AG04449 (cell line): ENCODE measurements at places on chromosomes 7 and 10.

DNA sequence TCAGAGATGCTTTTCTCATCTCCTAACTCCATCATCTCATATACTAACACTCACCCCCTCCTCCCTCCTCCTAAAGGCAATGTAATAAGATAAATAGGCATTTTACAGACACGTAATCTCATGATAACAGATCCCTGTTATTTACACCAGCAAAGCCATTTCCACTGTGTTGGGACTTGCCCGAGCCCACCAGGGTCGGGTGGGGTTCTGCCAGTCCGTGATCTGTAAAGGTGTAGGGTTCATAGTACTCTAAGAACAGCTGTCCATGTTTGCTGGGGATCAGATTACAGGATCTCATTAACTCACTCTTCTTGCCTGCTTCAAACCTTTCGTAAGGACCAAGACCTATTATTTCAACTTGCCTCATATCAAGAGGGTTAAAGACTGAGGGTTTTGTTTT is 172.4 kb downstream of the FZD1 start:
- DNase-seq: no peak

DNA sequence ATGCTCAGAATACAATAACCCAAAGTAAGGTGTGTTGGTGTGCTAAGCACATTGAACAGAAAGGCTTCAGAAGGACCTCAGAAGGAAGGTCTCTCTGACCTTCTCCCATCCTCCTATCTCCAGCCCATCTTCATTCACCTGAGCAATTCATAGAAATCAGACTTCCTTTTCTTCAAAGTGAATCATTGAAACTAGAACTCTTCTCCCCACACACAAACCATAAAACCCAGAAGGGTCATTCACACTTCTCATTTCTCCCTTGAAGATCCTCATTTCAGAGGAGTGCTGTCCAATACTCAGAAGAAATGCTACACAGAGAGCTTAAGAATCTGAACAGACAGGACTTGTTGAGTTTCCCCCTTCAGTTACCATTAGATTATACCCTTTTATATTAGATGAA is 89.5 kb downstream of the VWDE start:
- DNase-seq: no peak

- DNase-seq: no peak
These were observed 89.9 kb downstream of the PAXIP1 start for GRCh38 chr7:154912871-154913637.

DNA sequence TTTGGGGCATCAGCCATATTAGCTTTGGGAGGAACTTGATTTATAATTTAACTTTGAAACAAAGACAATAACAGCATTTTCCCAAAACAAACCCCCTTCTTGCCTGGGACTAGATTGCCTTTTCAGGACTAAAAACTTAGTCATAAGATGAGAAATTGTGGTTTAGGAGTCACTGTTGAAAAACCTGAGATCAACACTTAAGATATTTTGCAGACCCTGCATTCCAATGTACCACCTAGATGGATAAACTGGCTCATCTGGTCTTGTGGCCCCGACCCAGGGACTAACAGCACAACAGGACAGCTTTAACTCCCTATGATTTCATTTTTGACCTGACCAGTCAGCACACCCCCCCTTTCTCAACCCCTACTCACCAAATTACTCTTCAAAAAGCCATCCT is 1165.4 kb downstream of the XPNPEP1 start:
- no peak for DNase-seq

DNA sequence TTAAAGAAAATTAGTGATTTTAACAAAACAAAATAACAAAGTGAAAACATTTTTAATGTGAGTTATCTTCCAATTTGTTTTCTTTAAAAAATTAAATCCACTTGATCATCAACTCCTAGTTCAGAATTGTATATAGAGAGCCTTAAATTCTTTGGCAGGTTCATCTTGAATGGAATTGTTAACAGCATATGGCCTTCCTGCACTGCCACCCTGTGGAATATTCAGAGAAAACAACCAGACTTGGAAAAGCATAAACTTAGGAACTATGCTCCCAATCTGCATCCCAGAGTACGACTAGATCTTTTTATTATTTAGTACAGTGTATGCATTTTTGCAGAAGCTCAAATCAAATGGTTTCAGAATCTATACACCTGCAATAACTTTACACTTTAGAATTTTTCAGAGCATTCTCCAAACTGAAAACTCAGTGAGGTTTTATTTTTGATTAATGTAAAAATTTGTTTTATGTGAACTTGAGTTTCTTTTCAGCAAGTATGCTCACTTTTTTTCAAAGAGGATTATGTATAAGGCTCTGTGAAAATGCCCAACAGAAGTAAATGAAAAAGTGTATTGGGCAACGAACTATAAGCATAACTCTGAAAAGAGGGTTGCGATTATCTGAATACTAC is 44.9 kb upstream of the ANK3 start:
- DNase-seq: no peak

DNA sequence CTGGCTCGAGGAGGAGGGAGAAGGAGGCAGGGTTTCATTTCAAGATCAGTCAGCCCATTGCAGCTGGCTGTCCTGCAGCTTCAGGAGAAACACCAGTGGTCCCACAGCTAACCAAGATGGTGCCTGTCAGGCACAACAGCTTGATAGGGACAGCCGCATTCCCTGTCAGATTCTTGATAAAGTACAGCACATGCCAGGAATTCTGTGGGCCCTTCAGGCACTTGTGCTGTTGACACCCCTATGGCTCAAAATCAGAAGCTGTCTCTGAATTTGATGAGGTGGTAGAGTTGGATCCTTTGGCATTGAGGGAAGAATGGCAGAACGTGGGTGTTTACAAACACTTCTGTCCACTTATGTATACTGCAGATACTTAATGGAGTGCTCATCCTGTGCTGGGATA is 354.3 kb downstream of the KCNMA1 start:
- no peak for DNase-seq

DNA sequence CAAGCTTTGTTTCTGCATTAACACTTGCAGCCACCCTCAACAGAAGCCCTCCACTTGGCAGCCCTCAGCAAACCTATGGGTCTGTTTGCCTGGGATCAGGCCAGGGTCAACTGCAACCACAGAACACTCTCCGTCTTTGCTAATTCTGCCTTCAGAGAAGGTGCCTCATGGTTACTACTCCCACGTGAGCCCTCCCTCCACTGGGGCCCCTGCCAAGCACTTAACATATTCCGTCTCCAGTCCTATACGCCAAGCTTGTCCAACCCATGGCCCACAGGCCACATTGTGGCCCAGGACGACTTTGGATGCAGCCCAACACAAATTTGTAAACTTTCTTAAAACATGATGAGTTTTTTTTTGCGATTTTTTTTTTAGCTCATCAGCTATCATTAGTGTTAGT is 54.7 kb downstream of the HSPA12A start:
- no peak for DNase-seq

DNA sequence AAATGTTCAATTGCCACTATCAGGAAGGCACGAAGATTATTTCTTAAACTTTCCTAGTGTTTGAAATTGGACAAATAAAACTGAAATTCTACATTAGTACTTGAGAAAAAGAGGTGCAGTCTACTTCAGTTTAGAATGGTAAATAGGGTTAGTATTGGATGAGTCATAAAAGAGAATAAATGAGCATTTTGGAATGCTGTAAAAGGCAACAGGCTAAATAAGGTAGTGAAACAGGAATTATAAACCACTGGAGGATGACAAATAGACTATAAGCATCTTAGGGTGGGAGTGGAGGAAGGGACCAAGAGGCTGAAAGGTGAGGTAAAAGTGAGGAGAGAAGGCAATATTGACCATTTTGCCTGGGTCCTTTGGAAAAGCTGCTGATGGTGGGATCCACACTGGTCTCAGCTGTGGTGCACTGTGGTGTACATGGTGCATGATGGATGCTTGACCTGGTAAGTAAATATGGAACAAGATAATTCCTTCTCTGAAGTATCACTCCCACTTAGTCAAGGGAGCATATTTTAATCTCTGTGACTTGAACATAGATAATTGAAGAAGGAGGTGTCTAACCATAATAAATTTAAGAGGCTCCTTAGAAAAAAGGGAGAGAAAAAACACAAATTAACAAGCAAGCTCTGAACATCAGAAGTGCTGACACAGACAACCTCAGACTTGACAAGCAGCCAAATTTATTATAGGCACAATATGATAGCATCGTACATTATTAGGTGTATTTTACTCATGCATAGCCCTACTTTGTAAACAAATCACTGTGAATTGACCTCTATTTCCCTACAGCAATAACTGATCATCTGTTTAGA is 76.4 kb upstream of the SCIN start:
- DNase-seq: no peak

GRCh38 chr7:158251061-158251965 is 336.3 kb downstream of the PTPRN2 start:
- DNase-seq: no peak

DNA sequence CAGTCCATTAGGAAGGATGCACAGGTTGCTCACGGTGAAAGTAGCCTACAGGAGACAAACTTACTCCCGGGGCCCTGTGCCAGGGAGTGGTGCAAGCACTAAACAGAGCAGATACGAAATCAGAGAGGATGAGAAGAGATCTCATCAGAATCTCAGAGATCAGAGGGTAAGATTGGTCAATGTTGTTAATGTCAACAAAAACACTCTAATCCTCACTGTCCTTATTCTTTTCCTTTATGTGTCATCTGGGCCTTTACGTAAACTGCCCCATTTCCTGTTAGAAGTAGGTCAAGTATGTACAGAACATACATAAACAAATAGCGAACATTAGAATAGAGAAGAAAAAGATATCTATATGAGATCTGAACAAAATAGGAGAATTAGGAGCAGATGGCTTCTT is 163.1 kb downstream of the PPP1R17 start:
- DNase-seq: no peak

DNA sequence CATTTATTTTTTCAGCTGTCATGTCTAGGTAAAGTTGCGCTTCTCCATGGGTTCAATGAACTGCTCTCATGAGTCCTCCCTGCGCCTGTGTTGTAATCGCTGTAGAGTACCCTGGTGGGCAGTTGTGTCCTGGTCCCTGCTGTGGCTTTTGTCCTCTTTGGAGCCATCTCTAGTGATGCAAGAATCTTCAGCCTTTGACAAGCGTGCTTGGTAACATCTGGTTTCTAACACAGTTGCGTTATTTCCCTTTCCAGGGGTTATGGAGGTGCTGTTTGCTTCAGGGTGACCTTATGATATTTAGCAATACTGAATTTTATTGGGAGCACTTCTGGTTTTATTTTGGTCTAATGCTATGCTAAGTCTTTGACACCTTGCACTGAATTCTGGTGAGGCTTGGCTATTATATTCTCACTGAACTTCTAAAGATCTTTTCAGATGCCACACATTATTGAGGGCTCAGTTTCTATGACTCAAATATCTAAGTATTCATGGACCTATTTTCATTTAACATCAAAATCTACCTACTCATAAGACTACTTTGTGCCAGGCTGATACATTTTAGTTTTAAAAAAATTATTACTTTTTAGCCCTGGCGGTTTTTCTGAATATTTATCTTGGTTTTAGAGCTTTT is 88.6 kb downstream of the FANK1 start:
- no peak for DNase-seq

DNA sequence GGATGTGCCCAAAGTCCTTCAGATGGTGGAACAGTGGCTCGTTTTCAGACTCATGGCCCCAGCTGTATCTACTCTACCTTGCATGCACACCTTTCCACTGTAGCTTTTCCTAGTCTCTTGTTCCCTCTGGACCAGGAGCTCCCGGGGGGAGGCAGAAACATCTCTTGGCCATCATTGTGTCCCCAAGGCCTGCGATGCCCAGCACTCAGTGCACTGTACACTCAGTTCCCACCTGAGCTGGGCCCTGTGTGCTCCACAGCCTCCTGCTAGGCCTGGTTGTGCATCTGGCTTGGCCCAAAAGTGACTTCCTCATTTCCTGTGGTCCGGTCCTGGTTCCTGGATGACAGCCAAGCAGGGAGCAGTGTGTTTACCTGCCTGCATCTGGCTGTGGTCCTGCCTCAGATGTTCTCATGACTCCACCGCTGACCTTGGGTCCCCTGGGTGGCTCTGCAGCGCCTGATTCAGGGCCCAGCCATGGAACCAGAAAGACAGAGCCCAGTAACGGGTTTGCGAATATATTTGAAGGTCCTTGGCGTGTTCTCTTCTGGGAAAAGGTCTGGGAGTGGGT is 9.9 kb upstream of the DOCK1 start:
- no peak for DNase-seq

GRCh38 chr10:75922435-75922834 is 491.0 kb downstream of the LRMDA start:
- no peak for DNase-seq

GRCh38 chr10:93379731-93380575 is 102.2 kb downstream of the MYOF start:
- no peak for DNase-seq

DNA sequence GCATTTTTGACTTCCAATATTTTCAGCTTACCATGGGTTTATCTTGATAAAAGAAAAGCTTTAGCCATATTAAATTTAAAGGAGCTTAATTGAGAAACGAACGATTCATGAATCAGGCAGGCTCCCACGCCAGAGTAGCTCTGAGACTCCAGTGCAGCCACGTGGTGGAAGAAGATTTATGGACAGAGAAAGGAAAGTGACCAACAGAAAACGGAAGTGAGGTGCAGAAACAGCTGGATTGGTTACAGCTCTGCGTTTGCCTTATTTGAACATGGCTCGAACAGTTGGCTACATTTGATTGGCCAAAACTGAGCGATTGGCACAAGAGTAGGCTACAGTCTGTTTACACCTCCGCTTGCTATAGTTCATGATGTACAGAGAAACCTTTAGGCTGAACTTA is 395.4 kb downstream of the GATA3 start:
- no peak for DNase-seq

GRCh38 chr10:47031211-47031900 is 120.1 kb downstream of the PTPN20 start:
- no peak for DNase-seq

GRCh38 chr10:112230325-112230988 is 46.9 kb upstream of the GPAM start:
- no peak for DNase-seq

DNA sequence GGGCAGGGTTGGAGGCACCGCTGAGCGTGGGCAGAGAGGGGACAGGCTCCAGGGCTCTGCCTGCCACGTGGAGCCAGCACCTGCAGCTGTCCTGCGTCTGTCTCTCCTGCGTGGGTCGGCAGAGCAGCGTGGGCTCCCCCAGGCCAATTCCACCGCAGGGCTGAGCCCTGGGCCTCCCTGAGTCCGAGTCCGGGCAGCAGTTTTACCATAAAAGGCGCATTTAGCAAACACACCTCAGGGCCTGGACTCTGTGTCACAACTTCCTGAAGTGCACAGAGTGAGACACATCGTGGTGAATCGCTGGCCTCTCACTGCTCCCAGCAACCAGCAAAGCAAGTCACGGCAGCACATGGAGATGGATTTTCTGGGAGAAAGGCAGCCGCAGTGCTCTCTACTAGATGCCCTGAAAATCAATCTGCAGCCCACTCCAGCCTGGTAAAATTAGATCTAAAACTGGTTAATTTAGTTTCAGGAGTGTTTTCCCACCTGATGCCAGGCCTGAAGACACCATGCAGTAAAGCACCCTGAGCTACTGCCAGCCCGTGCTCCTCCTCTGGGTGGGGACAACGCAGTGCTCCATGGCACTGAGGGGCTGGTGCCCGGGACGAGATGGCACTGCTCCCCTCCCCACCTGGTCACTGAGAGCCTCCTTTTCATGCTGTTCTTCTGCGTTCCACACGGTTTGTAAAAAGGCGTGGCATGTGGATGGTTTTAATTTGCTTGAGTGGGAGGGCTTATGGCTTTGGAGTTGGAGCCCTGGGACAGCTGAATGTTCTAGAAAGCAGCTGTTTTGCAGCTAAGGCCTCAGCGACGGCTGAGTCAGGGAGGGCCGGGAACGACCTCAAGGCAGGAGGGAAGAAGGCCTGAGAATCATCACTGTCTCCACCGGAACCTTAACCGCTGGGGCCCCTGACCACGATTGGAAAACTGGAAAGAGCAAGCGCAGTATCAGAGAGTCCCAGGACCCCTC is 336.9 kb downstream of the ADARB2 start:
- no peak for DNase-seq

- DNase-seq: no peak
These were observed 17.3 kb downstream of the CYP2E1 start for GRCh38 chr10:133544506-133544905.
